T follicular helper cell (primary cell): ENCODE measurements at places on chromosomes 13 and 19.
A peak's percentile ranks its signal among the peaks of the same experiment; 100 is the strongest.

DNA sequence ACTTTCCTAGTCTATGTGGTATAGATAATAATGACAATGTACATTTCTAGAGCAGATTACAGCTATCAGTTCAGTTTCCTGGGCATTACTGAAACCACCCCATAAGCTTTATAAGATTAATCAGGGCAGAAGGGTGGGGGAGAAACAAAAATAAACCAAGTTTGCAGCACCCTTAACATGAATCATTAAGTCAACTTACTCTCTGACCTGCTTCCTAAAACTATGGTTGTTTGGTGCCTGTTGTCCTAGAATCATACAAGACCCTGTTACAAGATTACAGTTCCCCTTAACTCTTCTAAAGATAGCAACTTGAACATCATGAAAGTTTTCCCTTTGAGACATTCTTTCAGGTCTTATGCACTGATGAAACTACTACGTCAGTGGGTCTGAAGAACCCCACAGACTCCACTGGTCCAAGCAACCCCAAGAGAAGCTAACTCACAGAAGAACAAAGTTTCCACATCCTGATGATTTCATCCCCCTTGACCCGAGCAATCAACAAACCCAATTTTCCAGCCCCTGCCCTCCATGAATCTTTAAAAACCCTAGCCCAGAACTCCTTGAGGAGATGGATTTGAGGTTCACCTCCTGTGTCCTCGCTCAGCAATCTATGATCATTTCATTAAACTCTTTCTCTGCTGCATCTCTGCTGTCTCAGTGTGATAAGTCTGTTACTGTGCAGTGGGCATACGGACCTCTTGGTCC lies 336.5 kb downstream of the FOXO1 start:
- DNase-seq: no peak

GRCh38 chr13:19781526-19781925 lies 1.2 kb downstream of the PSPC1 start:
- DNase-seq: no peak

DNA sequence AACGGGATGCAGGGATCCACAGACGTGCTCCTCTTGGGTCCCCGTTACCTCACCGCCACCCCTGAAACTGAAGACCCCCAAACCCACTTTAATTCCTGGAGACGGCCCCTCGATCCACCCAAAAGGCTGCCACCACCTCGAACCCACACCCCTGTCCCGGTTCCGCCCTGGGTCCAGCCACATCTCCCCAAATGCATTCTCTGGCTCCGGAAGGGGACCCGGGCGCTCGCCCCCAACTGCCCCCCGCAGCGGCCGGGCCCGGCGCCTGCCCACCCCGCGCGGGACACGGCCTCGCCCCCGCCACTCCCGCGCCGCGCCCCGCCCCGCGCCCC lies 219 bp upstream of the FSTL3 start:
- no peak for DNase-seq

DNA sequence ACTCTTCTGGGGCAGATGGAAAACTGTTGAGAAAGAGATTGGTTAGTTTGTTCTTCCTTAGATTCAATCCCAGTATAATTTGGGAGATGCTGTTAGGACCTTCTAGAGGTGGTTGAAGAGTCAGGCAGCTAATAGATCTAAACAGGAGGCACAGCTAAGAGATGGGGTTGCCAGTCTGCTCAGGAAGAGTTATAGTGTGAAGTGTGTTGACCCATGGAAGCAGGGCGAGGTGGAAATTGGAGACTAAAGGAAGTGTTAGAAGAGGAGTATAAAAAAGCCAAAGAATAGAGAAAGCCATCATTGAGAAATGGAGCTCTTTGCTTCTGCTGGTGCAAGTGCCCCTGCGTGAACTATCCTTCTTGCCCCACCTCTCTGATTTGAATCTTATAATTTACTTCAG lies 3.8 kb upstream of the OXGR1 start:
- no peak for DNase-seq

- peak; percentile 37 for DNase-seq
Observed at GRCh38 chr13:31045286-31046081, 113.0 kb downstream of the TEX26 start.

DNA sequence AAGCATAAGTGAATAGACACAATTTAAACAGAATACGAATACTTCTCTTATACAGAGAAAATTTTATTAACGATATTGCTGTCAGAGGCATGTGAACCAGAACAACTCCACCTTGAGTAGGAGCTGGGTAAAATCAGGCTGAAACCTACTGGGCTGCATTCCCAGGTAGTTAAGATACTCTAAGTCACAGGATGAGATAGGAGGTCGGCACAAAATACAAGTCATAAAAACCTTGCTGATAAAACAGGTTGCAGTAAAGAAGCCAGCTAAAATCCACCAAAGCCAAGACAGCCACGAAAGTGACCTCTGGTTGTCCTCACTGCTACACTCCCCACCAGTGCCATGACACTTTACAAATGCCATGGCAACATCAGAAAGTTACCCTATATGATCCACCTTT lies 49.2 kb upstream of the TRPC4 start:
- DNase-seq: no peak

GRCh38 chr13:85799097-85799582 lies at the start of gene SLITRK6:
Gene SLITRK6 (minus strand): TSS chr13:85799419. CDS start chr13:85796508, 2,911 bp downstream.
- no peak for DNase-seq

DNA sequence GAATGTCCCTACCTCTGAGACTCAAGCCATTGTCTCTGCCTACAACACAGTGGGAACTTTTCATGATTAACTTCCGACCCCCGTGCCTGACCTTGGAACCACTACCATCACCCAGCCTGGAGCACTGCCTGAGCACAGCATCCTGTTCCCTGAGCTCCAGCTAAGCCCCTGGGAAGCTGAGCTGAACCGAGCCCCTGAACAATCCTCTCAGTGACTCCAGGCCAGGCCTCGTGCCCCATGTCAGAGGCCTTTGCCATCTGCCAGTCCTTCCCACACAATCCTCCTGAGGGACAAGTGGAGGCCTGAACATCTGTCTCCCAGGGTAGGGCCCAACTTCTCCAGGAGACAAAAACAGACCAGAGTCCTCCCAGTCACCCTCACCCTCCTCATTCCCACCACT lies 17.5 kb downstream of the CEACAM3 start:
- no peak for DNase-seq

DNA sequence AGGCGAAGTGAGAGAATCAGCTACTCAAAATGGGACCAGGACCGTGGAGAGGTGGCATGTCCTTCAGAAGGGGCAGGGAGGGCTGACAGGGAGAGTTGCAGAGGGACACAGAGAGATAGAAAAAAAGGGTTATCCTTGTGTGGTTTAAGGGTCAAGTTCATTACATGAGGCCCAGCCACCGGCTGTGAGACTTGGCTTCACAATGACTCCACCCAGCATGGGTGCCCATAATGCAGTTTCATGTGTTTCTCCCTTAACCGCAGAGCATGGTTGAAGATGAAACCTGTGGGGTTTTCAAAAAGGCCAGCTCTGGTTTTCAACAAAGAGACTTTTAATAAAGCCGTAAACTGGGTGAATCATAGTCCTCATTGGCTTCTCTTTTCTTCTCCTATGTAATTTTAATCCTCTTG lies 164.6 kb downstream of the KLF5 start:
- no peak for DNase-seq

GRCh38 chr13:34941835-34942731 lies at the start of gene NBEA:
Gene NBEA (plus strand): TSS chr13:34942270. CDS start chr13:34942821, 551 bp downstream.
- peak; percentile 67 for DNase-seq

DNA sequence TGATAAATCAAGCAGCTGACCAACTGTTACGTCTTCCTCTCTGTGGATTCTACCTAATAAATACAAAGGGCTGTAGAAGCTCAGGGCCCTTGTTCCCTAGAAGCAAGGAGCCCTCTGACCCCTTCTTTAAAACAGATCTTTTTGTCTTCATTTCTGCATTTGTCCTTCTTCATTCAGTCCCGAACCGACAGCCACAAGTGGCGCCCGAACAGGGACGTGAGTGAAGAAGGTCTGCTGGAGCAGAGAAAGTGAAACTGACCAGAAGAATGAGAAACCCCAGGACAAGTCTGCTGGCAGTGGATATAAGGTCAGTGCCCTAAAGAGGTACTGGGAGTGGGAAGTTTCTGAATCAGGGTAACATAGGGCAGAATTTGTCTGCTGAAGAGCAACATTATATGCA lies 13.1 kb downstream of the ZNF773 start:
- DNase-seq: no peak

DNA sequence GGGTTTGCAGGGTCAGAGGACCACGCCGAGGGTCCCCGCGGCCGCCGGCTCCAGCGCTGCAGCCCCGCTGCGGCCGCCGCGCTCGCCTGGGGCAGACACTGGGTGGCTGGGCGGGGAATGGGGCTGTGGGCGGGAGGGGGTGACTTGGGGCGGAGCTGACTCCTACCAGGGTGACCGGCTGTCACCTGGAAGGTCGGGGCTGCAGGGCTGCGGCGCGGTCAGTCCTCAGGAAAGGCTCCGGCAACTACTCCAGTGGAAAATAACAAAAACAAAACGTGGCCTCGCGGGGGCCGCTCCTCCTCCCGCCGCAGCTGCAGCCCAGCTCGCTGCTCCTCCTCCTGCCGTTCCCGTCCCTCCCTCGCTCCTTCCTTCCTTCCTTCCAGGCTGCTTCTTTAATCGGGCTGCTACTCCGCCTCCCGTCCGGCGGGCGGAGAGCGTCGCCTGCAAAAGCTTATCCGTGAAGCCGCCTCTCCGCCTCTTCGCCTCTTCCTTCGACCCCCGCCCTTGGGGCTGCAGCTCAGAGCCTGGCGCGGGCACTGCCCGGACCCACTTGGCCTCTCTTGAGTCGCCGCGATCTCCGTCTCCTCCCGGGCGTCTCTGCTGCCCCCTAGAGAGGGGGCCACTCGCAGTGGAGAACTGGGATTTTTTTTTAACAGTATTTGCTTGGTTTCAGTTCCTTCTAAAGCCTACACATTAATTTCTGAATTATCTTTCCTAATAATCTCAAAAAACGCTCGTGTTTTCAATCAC lies at the start of gene TBC1D4:
TBC1D4 (minus strand) TSS at position 100 of the 750 bp plus-strand sequence. CDS start 402 bp downstream, outside the sequence.
- DNase-seq: no peak

DNA sequence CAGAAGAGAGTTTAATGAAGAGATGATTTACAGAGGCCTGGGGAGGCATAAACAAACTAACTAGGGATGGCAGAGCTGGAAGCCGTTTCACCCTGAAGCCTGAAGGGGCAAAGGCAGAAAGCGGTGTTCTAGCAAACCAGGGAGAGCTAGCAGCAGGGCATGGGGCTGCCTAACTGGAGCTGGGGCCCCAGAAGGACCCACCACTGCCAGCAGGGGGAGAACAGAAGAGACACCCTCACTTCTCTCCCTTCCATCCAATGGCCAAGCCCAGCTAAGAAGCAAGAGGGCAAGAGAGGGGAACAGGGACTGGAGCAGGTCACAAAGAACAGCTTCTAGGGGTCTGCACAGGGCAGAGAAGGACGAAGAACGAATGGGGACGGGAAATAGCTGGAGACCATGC lies 195.5 kb downstream of the KATNAL1 start:
- DNase-seq: no peak

DNA sequence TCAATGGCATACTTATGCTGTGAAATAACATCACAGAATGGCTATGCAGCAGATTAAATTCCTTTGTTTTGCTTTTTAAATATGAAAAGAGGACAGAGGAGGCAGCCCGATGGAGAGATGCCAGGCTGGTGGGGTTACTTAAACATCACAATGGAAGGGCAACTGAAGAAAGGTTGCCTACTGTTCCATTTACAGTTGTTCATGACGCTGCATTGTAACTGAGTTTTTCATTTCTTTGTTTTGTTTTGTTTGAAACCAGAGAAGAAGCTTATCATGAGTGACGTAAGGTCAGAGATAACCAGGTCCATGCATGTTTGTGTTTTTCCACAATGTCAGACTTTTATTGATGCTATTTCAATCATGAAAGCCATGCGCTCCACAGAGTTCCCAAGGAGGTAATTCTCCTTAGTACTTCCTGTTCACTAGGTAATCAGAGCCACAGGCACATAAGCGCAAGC lies 273.8 kb downstream of the LHFPL6 start:
- no peak for DNase-seq

DNA sequence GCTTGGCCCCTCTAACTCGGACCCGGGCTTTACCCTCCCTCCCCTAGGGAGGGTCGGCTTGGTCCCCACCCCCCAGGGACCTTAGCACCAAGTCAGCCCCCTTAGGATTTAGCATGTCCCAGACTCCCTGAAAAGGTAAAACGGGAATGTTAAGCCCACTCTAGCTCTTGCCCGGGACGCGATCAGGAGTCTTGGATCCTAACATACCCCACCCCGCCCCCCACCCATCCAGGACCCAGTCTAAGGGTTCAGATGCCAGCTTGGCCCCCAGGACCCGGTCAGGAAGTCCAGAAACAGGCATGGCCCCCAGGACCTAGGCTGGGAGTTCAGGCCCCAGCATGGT lies 437 bp downstream of the EPOR start:
- no peak for DNase-seq

GRCh38 chr13:32515246-32515645 lies 23.3 kb downstream of the N4BP2L2 start:
- DNase-seq: no peak

- DNase-seq: no peak
Observed at GRCh38 chr13:21100211-21100610, 38.8 kb upstream of the LATS2 start.

GRCh38 chr19:40502647-40503319 lies 36.0 kb downstream of the SPTBN4 start:
- no peak for DNase-seq

GRCh38 chr13:50261130-50261901 lies 246.1 kb downstream of the KCNRG start:
- no peak for DNase-seq

DNA sequence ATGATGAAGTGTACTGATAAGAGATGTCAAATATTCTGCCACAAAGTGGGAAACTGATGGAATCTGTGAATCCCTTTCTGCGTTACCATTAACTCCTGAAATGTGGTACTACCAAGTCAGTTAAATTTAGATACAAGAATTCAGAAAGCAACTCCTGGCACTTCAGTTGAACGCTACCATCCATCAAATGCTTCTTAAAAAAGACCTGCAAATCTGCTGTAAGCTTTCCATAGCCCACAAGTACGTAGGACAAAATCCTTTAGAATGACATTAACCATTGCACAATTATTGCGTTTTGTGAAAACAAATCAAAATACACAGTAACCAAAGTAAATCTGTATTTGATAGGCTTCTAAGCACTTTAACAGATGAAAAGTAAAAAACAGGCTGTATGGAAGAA lies 5.4 kb downstream of the SMAD9 start:
- no peak for DNase-seq

DNA sequence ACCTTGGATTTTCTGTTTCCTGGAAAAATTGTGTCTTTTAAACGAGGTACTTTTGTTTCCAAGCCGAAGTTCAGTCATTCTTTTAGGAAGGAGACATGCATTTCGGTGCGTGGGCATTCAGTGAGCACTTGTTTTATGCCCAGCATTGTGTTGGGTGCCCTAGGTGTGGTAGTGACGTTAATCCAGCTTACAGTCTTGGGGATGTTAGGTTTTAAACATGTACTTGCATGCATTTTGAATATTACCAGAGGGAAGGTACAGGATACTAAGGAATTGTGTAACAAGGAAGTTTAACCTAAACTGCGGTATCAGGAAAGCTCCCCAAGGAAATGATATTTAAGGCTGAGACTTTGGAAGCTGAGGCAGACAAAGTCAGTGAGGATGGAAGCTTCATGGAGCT lies 66.3 kb downstream of the ARHGAP35 start:
- no peak for DNase-seq

GRCh38 chr13:52002361-52002760 lies 8.9 kb downstream of the ATP7B start:
- DNase-seq: no peak

GRCh38 chr13:52405369-52405766 lies 604 bp downstream of the THSD1 start:
- no peak for DNase-seq
